ENCODE measurements at places on chromosomes 2 and 18. TPM values are rescaled to one million over a fixed set of nuclear protein-coding genes. Genes with fewer than 3 reads are reported as not detected.

The EHD3 gene
- 12.0 TPM for total RNA-seq

The GCG gene
- total RNA-seq, result not detected

The CEP68 gene
- total RNA-seq, result 22.5 TPM

The PLCL1 gene
- total RNA-seq, result not detected

The UCN gene
- not detected for total RNA-seq

Measured in H1 (cell line).